ENCODE measurements at places on chromosomes 11 and 22.
A peak's percentile ranks its signal among the peaks of the same experiment; 100 is the strongest.

GRCh38 chr22:44547371-44547770, 49.3 kb upstream of the RTL6 start:
- DNase-seq: no peak

- DNase-seq: no peak
Observed at GRCh38 chr11:33347490-33348125, 90.4 kb downstream of the HIPK3 start.

DNA sequence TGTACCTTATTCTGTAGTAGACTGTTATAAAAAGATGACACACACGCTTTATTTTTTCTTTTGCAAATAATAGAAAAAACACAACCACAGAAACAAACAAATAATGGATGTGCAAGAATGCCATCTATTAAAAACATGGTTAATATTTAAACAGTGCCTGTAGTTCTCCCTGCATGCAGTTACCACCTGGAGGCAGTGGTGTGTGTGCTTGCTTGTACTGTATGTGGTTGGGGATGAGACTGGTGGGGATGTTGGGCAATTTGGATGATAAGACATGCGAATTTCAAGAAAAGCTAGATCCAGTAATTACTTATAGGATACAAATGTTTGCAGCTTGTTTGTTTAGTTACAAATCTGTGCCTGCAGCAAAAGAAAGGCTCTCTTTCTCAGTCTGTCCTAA, 3.6 kb downstream of the C11orf87 start:
- no peak for DNase-seq

GRCh38 chr11:45396394-45396793, 110.3 kb upstream of the SYT13 start:
- DNase-seq: no peak

- no peak for DNase-seq
Observed at GRCh38 chr22:30004101-30004500, 76.2 kb upstream of the HORMAD2 start.

GRCh38 chr11:75474878-75475766, 42.1 kb upstream of the KLHL35 start:
- no peak for DNase-seq

GRCh38 chr22:45502215-45503049, at the start of gene FBLN1:
TSS of gene FBLN1 (plus strand) at chr22:45502883. CDS start at chr22:45502986, 103 bp downstream.
- peak; percentile 1 for DNase-seq

- no peak for DNase-seq
Observed at GRCh38 chr11:44862558-44863101, 88.1 kb downstream of the TP53I11 start.

- DNase-seq: no peak
Observed at GRCh38 chr11:11251394-11251970, 101.6 kb downstream of the CSNK2A3 start.

GRCh38 chr11:27319072-27319471, 43.9 kb downstream of the CCDC34 start:
- DNase-seq: no peak

DNA sequence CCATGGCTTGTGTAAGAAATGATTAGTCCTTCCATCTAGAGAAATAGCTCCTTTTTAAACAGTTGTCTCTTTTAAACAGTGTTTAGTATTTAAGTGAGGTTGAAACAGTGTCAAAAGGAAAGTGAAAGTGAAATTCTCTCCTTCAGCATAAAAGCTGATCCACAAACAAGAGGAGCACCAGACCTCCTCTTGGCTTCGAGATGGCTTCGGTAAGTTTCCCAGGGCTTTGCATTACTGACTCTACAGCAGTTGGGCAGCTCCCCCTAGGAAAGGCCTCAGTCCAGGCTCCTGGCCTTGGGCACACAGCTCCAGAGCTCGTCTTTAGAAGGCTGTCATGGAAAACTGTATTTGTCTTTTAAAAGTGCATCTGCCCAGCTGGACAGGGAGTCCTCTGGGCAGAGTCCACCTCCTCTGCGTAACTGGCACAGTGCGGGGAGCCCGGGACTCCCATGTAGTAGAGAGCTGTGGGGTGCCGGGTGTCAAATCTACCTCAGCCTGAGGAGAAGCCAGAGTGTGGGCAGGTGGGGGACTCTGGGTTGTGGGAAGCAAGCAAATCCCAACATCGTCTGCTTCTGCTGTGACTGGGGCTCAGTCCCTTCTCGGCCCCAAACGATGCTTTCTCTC, at the start of gene PLAAT4:
TSS of gene PLAAT4 (plus strand) at position 140 of the 624 bp plus-strand sequence. CDS start at position 201, 61 bp downstream.
- no peak for DNase-seq

GRCh38 chr22:29856496-29856895, 18.4 kb upstream of the ASCC2 start:
- DNase-seq: no peak

DNA sequence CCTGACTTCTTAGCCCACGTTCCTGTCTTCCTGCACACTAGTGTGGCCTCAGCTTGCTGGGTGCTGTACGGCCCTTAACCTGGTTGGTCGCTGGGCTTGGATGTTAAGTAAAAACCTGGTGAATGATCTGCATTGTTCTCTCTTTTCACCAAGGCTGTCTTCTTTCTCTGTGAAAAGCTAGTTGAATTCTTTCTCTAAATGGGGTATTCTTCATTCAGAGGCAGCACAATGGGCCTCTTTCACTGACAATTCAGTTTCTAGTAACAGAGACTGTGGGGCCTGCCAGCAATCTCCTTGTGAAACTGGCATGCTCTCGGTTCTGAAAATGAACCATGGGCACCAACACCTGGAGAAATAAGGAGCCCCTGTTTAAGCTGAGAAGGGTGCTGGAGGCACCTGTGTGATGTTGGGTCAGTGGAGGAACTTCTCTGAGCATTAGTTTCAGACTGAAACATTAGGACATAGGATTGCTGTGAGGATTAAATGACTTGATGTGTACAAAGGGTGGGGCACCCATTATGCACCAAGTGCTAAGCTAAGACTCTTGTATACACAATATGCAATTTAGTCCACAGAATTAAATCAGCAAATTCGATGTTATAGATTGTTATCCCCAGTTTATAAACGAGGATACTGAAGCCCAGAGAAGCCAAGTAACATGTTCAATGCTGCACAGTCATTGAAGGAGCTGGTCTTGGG, 33.1 kb upstream of the ELF5 start:
- peak; percentile 15 for DNase-seq

DNA sequence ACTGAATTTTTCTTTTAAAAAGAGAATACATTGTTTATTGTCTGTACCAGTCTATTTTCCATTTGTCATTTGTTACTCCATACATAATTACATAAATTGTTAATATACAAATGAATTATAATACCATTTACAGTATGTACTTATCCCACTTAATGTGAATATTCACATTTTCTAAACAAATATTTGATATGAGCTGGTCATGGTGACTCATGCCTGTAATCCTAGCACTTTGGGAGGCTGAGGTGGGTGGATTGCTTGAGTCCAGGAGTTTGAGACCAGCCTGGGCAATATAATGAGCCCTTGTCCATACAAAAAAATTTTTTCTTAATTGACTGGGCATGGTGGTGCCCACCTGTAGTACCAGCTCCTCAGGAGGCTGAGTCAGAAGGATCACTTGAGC, 6.8 kb downstream of the SC5D start:
- no peak for DNase-seq

DNA sequence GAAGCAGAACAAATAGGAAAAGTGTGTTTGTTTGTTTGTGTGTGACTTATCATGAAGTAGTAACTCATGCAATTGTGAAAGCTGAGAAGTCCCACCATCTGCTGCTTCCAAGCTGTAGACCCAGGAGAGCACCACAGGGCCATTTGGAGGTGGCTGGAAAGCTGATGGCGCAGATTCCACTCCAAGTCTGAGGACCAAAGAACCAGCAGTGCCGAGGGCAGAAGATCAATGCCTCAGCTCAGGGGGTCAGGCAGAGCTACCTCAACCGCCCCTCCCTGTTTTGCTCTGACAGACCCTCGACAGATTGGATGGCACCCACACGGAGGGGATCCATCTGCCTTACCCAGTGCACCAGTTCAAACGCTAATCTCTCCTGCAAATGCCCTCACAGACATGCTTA, 896.2 kb downstream of the BRD1 start:
- no peak for DNase-seq

DNA sequence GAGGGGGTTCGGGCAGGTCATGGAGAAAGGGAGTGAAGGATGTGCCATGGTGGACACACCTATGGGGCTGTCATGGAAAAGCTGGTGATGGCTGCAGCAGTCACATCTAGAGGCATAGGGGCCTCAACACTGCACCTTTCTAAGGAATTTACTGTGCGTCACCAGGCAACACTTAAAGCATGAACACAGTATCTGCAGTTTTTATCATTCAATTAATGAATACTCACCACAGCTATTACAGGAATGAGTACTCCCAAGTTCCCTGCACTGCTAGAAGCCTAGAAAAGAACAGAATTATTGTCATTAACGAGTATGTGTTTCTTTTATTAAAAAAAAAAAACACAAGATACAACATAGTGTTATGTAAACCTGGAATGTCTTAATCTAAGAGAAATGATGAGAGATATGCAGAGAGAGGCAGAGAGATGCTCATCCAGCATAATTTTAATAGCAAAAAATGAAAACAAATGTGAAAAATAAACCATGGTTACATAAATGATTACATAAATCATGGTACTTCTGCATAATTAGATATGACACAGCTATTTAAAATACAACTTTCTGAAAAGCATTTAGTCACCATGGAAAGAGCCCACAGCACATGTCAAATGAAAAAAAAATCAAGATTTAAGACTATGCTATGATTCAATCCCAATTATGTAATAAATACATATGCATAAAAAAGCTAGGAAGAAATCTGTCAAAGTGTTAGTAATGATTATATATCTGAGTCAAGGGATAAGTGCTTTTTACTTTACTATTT, 19.2 kb downstream of the SERPIND1 start:
- DNase-seq: no peak

- no peak for DNase-seq
Observed at GRCh38 chr11:36500315-36500721, 9.8 kb downstream of the TRAF6 start.
